Testis (tissue), 5 donors: ENCODE measurements at places on chromosomes 4 and X. TPM values are rescaled to one million over a fixed set of nuclear protein-coding genes. Genes with fewer than 3 reads are reported as not detected.

DNA sequence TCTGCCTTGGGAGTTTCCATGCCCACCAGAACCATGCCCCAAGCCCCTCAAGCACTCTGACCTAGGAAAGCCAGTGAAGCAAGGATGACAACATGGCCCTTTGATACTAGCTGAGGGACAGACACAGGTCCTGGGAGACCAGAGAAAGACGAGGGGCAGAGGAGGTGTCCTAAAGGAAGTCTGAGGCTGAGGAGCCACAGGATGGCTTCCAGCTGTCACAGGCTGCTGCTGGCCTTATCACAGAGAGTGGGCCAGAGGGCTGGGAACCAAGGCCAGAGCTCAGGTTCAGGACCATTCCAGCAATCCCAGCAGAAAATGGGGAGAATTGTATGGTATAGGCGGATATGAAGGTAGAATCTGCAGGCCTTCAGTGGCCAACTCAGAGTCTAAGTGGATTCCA lies 31.7 kb upstream of the MSANTD1 start:
- no peak for DNase-seq

DNA sequence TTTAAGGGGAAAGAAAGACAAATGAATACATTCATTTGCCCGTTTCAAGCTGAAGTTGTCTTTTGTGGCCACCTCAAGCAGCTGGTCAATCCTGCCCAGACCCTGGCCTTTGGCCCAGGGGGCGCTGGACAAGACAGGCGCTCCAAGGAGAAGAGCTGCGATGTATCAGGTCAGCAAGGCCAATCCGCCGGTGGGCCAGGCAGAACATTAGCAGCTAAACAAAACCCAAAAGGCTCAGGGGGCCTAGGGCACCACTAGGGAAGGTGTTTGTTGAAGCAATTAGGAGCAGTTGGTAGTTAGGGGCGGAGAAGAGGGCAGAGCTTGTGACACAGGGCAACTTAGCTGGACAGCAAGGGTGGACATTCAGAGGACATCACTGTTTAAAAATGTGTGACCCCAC lies 60.8 kb upstream of the TMEM33 start:
- no peak for DNase-seq

GRCh38 chr4:184384056-184384809 lies 90.1 kb downstream of the IRF2 start:
- DNase-seq, result peak; percentile 69

- no peak for DNase-seq
These were observed 123.8 kb downstream of the RPS6KA6 start for GRCh38 chrX:84064164-84064563.

- peak; percentile 82 for DNase-seq
These were observed 531 bp downstream of the CAMK2D start for GRCh38 chr4:113760795-113761619.

DNA sequence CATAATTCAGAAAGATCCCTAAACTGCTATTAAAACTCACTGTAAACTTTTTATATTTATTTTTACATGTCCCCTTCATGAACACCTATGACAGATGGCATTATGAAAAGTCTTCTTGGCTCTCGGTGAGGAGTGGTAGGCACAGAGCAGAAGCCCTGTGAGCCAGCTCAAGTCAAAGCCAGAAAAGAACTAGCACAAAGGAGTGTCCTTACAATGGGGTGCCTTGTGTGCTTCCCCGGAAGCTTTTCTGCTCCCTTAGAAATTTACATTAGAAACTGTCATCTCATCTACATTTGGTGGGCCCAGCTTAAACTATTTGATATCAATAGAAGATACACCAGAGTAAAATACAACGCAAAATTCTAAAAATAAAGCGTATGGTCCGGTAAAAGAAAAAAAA lies 135.7 kb upstream of the MAP3K15 start:
- no peak for DNase-seq

GRCh38 chr4:85970535-85970934 lies 389.3 kb downstream of the MAPK10 start:
- DNase-seq, result no peak

DNA sequence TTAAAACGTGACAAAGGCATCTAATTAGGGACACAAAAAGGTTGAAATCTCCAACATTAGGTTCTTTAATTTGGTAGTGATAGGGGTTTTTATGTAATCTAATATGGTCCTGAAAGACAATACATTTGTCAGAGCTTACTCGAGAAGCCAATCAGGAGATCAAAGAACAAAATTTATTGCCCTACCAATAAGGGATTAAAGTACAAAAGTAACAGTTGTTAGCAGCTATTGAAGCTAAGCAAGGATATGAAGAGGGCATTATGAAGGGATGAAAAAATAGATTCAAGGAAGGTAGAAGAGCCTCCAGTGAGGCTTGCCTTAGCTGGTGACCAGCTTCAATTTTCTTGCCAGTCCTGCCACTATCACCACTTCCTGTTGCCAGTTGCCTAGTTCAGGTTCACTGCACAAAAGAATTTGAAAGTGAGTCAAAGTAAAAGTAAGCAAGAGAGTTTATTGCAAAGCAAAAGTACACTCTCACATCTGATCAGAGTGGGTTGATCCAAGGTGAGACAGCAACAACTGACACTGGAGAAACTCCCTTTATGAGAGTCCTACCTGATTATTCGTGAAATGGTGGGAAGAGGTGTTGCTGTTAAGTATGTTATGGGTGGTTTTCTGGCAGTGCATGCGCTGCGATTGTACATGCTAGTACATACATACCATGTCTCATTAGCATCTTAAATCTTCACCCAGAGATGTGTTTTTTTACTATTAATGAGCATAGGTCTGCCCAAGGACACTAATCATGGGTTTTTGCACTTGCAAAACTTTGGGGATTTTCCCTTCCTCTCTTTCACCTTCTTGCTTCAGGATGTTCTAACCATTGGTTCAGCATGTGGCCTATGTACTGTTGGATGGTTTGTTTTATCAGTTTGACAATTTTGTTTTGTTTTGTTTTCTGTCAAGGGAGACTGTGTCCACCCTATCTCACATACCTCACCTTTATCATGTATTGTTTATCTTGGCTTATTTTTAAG lies 263.2 kb upstream of the ITM2A start:
- no peak for DNase-seq

DNA sequence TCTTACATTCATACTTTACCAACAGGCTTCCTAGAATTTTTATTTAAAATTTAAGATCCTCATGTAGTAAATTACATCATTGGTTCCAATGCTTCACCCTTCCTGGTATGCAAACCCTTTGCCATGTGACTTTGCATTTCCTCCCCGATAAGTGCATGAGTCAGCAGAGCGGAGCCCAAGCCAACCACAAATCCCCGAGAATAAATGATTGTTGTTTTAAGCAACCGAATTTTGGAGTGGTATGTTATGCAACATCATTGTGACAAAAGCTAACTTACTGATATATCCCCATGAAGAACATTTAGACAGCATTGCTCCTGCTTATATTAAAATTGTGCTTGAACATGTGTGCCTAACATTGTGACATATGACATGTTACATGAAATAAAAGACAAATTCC lies 199.4 kb upstream of the DDX53 start:
- DNase-seq, result no peak

GRCh38 chr4:53055716-53056403 lies 193.7 kb downstream of the RASL11B start:
- DNase-seq, result no peak

CLDN22 gene
- total RNA-seq, result not detected

OGT gene
- total RNA-seq, result 113 TPM

CABS1 gene
- 66.2 TPM for total RNA-seq

MGAT4D gene
- 9.4 TPM for total RNA-seq

MAGEA4 gene
- 59.3 TPM for total RNA-seq

ZBTB33 gene
- 19.9 TPM for total RNA-seq

ADRA2C gene
- 16.0 TPM for total RNA-seq
